ENCODE measurements at places on chromosomes 1 and 21.

GRCh38 chr21:27532076-27532475 lies 565.2 kb upstream of the ADAMTS5 start:
- peak; percentile 7 for DNase-seq

DNA sequence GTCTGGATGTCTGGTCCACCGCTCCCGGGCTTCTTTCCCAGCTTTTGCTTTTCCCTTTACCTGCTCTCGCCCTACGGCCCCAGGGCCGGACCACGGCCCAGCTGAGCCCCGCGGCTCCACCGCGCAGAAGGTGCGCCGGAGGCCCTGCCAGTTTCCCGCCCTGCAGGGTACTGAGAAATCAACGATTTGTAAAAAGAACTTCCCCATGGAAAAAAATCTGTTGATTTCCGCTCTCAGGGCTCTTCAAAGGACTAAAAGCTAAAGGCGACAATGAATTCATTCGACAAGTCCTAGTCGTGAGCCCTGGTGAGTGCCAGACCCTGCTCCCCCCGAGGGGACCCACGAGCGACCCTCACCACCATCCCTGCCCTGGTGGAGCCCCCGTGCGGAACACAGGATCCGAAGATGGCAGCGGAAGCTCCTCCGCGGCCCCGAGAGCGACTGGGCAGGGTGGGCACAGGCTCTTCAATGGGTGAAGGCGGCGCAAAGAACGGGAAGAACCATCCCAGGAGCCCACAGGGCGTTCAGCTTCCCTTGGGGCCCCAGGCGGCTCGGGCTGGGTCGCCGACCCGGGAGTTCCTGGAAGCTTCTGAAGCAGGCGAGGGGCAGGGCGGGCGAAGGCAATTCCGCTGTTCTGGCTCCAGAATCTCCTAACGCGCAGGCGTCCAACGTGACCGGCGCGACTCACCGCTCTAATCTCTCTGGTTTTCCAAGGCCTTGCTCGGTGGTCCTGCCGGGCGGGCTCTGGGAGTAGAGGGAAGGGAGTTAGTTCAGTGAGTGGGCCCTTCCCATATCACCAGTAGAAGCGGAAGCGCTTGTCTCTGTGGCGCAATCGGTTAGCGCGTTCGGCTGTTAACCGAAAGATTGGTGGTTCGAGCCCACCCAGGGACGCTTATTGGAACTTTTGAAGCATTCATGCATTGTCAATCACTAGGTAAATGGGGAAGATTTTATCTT lies 6.6 kb upstream of the RNU1-2 start:
- DNase-seq = no peak

GRCh38 chr1:227215863-227216510 lies 102.3 kb downstream of the CDC42BPA start:
- no peak for DNase-seq

- no peak for DNase-seq
These were observed 129.4 kb downstream of the MRPS6 start for GRCh38 chr21:34202553-34203372.

- no peak for DNase-seq
These were observed 149.4 kb upstream of the COL6A1 start for GRCh38 chr21:45831991-45832740.

- DNase-seq = no peak
These were observed 89.2 kb downstream of the SLC35F3 start for GRCh38 chr1:233993651-233994050.

- no peak for DNase-seq
These were observed 144.8 kb downstream of the BACH1 start for GRCh38 chr21:29443411-29444010.

- no peak for DNase-seq
These were observed at the start of gene AVPR1B for GRCh38 chr1:206117151-206117948. TSS of gene AVPR1B (minus strand) at chr1:206117388. CDS start at chr1:206116890, 498 bp downstream.

GRCh38 chr1:231523816-231524215 lies 4.7 kb upstream of the TSNAX start:
- no peak for DNase-seq

DNA sequence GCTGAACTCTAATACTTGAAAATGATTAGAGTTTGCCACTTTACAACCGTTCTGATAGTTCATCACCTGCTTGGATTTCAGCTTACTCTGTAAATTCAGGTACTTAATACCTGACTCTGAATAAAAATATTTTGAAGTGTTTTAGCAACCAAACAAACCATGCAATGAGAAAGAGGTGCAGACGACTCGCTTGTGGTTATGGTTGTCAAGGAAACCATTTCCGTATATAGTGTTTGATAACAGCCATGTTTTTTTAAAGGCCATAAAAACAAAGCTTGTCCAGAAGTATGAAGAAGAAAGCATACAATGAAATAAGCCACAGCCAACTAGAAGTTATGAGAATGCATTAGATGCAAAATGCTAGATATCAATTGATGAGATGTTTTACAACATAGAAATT lies 167.2 kb upstream of the HMCN1 start:
- no peak for DNase-seq

DNA sequence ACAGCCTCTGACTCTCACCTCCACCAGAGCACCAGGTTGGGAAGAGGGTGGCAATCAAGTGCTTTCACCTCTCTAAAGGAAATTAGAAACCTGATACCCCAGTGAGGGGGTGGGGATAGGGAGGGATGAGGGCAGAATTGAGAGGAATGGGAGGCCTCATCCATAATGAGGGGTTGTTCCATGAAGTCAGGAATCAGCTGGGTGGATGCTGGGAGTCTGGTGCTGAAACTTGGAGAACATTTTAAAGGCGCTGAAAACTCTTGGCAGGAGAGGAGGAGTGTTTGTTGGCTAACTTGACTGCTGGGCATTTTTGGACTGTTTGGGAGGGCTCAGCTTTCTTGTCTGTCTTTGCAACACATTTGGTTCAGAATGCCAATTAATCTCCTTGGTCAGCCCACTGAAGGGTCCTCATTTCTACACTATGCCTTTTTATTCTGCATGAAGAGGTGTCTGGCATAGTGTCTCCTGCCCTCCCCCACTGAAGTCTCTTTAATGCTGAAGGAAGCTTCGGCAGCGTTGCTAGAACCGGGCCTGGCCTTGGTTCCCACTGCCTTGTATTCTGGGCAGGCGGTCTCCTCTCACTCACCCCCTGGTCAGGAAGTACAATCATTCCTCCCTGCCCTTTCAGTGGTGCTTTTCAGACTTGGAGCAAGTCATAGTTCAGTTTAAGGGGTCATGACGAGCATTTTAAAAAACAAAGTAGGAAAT lies 2.2 kb downstream of the PHGDH start:
- DNase-seq = no peak

DNA sequence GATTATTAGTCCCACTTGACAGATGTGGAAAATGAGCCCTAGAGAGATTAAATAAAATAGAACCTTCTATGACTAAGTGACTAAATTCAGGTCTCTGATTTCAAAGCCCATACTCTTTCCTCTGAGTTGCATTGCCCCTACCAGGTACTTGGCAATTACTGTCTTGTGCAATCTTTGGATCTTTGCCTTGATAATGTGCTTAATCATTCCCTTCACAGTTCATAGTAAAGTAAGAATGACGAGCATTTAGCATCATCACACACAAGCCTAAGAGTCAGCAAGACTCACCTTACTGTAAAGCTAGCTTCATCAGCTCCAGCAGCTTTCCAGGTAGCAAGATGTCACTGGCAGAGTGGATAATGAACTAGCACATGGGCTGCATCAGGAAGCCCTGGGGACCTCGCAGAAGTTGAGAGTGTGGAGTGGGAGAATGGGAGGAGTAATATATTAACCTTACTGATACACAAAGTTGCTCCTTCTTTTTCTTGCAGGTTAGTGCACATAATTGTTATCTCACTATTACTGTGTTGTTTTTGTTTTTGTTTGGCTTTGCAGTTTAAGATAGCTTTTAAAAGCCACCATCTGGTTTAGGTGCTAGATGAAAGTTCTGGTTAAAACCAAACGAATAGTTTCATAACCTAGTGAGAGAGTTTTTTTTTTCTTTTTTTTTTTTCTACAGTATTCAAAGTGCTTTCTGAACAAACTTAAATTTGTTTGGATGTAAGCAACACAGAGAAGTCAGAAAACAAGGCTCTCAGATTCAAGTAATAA lies 71.8 kb downstream of the PBX1 start:
- DNase-seq = no peak

- no peak for DNase-seq
These were observed 101.4 kb downstream of the TTLL7 start for GRCh38 chr1:83897516-83897915.

- no peak for DNase-seq
These were observed 3.3 kb upstream of the HMGN2 start for GRCh38 chr1:26468911-26469310.

- no peak for DNase-seq
These were observed 92.3 kb downstream of the TRIM11 start for GRCh38 chr1:228314315-228314657.

DNA sequence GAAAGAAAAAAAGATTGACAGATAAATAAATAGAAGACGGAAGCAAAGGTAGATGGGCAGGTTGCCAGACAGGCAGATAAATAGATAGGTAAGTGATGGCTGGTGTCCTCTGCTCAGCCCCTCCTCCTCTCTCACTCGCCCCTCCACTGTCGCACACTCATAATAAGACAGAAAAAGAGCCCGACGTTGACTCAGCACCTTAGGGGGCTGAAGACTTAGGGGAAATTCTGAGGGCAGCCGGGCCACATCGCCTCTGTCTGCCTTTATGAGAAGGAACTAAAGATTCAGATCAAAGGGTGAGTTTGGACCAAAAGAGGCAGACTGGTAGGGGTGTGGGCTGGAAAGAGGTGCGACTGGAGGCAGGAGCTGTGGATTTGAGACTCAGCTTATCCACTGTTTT lies 158.1 kb upstream of the IGSF21 start:
- no peak for DNase-seq
